ENCODE measurements at places on chromosomes 1 and 21. TPM values are rescaled to one million over a fixed set of nuclear protein-coding genes. Genes with fewer than 3 reads are reported as not detected.
A peak's percentile ranks its signal among the peaks of the same experiment; 100 is the strongest.

- DNase-seq = no peak
Observed at GRCh38 chr1:35717911-35718476, 690 bp downstream of the C1orf216 start.

EPHA2 gene
- polyA plus RNA-seq = 26.5 TPM

DNA sequence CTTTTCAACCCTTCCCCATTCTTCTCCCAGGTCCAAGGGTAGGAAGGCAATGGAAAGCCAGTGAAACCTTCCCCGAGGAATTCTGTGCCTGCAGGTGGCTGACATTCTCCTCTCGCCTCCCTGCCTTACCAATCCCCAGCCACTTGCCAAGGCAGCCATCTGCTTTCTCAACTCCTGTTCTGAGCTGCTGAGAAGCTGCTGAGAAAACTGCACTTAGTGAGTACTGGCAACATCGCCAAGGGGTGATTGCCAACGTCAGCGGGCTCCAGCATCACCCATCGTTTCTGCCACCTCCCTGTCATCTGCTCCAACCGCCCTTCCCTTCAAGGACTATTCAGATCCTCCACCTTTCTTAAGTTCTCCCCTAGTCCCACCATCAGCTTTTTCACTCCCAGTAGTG is 106.0 kb downstream of the PTPRU start:
- DNase-seq = no peak

- DNase-seq = no peak
Observed at GRCh38 chr1:156642265-156643048, 540 bp downstream of the BCAN start.

DNA sequence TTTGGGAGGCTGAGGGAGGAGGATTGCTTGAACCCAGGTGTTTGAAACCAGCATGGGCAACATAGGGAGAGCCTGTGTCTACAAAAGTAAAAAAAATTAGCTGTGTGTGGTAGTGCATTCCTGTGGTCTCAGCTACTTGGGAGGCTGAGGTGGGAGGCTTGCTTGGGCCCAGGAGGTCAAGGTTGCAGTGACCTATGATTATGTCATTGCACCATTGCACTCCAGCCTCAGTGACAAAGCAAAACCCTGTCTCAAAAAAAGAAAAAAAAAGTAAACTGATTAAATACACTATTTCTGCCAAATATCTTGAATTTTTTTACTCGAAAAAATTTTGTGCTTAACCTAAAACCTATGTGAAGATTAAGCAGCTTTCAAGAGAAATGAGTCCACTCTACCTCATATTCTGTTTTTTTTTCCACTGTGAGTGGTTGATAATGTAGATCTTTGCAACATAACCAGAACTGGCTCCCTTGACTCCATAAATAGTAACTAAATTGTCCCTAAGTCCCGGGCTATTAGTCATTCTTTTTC is 19.4 kb upstream of the ZNF281 start:
- peak; percentile 54 for DNase-seq

- no peak for DNase-seq
Observed at GRCh38 chr21:14480411-14481031, 65.6 kb downstream of the SAMSN1 start.

DNA sequence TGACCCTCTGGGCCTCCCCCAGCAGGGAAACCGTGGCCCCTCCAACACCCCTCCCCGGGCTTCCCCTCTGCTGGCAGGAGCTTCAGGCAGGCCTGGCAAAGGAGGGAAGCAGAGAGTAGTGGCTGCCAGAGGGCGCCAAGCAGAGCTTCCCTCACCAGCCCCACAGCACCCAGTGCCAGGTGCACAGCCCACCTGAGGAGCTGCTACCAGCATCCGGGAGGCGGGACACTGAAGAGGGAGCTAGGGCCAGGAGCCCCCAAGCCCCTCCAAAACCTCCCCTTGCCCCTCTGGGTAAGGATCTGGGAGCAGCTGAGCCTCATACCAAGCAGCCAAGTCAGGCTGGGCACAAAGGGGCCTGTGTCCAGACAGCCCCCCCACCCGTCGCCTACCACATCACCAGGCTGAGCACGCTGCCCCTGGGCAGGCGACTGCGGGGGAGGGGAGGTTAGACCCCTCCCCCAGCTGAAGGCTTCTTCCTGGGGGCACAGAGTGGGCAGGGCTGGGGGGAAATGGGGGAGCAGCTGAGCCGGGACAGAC is 19.6 kb downstream of the CCDC24 start:
- no peak for DNase-seq

DNA sequence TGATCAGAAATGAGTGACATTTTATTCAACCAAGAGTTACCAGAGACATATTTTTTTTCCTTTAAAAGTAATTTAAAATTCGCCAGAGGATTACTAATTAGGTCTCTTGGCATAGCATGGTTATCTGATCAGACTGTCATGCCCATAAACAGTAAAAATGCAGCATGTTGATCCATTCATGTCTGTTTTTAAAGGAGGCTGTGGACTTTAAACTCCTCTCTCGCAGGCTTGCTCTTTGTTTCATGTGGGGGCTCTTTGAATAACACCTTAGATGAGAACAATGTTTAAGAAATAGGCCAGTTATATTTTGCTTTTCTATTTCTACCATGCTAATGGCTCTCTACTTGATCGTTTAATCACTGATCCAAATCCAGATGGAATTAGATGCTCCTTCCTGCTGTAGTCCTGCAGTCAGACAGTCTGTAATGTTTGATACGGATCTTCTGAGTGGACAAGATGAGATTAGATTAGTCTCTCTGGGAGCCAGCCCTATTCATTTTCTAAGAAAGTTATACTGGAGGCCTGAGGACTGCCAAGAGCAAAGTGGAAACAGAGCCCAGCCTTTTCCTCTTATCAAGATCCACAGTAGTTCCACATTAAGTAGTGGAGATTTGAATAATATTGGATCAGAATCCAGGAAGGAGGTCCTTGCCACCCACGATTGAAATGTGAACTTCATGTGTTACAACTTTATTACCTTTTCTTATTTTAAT is 197.4 kb downstream of the HS2ST1 start:
- no peak for DNase-seq

DNA sequence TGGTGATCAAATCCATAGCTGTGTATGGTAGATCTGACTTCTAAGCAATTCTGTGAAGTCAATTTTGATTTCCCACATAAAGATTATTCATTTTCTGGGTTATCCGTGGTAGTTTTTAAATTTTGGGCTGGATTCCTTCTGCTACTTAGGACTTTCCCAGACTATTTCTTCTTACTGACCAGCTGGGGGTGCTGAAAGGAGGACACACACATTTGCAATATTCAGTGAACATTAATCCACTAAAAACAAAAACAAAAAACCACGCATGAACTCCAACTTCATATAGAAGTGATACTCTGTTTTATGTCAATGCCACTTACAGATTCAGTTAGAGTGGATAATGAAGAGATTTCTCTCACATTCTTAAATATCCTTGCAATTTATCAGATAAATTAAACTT is 105.4 kb downstream of the KCTD3 start:
- DNase-seq = no peak

GRCh38 chr1:203128716-203129500 is 1.4 kb downstream of the ADORA1 start:
- no peak for DNase-seq

HOOK1 gene
- polyA plus RNA-seq = not detected

GRCh38 chr1:56064705-56065104 is 514.7 kb downstream of the PLPP3 start:
- DNase-seq = peak; percentile 59

DNA sequence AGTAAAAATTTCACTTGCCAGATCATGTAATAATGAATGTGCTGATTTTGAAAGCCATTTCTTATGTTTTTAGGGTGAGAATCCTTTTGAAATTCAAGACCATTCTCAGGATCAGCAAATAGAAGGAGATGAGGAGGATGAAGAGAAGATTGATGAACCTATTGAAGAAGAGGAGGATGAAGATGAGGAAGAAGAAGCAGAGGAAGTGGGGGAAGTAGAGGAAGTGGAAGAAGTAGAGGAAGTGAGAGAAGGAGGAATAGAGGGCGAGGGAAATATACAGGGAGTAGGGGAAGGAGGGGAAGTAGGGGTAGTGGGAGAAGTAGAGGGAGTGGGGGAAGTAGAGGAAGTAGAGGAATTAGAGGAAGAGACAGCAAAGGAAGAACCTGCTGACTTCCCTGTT is 32.4 kb downstream of the ZNF326 start:
- DNase-seq = no peak

- DNase-seq = no peak
Observed at GRCh38 chr1:206826394-206826793, 39.0 kb upstream of the IL20 start.

IFI6 gene
- 68.0 TPM for polyA plus RNA-seq

FGR gene
- not detected for polyA plus RNA-seq

C1QB gene
- not detected for polyA plus RNA-seq

GRCh38 chr1:33009561-33009960 is 27.1 kb downstream of the AK2 start:
- DNase-seq = no peak

DNA sequence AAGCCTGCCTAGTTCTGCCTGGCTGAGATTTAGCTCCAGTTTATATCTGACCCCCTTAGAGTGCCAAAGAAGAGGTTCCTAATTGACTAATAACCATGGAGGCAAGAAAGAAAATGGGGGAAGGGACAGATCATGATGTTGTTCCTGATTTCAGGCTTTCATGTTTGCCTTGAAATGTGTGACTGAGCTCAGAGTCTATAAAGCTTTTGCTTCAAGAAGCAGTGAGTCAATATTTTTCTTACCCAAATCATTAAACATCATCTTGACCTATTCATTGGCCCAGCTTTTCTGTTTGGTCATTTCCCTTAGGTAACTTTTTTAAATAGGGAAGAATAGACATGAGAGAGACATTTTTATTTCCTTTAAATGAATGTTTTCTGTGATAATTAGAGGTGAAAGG is 55.9 kb downstream of the HHAT start:
- no peak for DNase-seq

ANXA9 gene
- polyA plus RNA-seq = 0.21 TPM

DNA sequence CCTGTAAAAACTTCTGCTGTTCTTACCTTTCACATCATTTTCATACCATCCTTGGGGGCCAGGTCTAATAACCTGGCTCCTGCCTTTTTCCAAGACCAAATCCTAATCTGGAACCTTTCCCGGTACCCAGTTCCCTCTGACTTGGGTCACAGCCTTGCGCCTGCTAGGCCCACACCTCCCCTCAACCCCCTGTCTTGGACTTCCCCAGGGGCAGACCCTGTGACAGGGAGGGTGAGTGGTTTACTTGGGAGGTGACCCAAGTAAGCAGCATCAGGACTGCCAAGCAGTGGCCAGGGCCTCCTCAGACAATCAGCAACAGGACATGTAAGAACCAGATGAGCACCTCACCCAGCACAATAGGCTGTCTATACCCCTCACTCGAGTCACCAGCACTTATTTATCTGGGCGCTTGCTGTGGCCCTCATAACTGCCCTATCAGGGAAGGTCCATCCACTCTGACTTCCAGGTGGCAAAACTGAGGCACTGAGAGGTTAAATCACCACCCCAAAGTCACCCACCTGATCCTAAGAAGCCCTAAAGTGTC is 124.7 kb downstream of the MATN1 start:
- DNase-seq = no peak

DNA sequence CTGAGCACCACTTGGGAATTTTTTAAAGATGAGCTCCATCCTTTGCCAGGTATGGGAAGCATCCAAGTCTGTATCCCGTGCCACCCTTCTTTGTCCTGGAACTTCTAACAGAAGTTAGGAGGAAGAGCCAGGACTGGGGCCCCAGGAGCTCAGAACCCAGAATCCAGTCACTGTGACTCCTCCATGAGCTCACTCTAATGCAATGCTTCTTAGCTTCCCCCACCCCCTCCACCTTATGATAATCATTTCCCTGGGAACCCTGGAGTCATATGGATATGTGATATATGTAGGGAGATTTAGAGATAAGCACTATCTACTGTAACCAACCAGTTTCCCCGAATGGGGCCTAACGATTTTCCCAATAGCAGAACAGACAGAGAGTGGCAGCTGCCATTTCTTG is 758 bp upstream of the SPRR5 start:
- no peak for DNase-seq

- DNase-seq = no peak
Observed at GRCh38 chr1:235758931-235759330, 107.8 kb downstream of the LYST start.

GRCh38 chr1:85093644-85094043 is 45.3 kb upstream of the MCOLN3 start:
- DNase-seq = no peak

DNA sequence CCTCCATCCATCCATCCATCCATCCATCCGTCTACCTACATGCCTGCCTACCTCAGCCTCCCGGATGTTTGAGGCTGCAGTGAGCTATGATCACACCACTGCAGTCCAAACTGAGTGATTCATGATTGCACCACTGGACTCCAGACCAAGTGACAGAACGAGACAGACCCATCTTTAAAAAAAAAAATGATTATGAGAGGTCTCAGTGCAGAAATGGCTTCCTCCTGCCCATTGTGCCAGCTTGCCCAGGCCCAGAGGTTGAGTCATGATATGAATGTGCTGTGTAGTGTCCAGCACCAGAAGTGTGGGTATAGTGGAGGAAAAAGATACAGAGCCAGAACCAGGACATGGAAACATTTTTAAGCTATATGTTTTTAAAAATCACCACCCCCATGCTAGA is 149.9 kb downstream of the KIF26B start:
- DNase-seq = no peak

COL6A2 gene
- 412 TPM for polyA plus RNA-seq

GRCh38 chr1:246608616-246609376 is 42.5 kb downstream of the CNST start:
- peak; percentile 74 for DNase-seq

DNA sequence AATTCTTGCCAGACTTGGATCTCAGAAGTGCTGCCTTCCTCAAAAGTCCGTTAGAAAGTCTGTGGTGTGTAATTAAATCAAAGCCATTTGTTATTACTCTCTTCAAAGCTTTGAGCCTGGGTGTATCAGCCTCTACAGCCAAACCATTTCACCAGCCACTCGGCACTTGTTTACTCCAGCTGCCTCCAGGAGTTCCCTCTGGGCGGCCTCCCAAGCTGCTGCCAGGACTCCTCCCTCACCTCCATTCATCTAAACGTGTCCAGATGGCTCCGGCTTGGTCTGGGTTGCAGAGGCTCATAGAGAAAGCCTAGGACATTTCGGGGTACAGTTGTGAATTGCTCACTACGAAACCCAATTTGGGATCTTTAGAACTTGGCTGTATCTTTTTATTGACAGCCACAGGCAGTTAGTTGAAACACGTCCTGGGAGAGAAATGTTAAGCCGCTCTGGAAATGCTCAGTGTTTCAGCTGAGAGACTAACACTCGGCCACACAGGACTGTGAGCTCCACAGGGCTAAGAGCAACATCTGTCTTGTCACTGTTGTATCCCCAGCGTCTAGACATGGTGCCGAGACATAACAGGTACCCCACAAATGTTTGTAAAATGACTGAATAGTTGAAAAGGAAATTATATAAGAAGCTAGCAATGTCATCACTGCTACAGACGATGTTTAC is 116.9 kb upstream of the NGF start:
- DNase-seq = no peak

- DNase-seq = no peak
Observed at GRCh38 chr1:167094690-167095089, 815 bp downstream of the STYXL2 start.

LMOD1 gene
- polyA plus RNA-seq = 112 TPM

NBPF10 gene
- polyA plus RNA-seq = 0.77 TPM

LCE2B gene
- polyA plus RNA-seq = not detected

DNA sequence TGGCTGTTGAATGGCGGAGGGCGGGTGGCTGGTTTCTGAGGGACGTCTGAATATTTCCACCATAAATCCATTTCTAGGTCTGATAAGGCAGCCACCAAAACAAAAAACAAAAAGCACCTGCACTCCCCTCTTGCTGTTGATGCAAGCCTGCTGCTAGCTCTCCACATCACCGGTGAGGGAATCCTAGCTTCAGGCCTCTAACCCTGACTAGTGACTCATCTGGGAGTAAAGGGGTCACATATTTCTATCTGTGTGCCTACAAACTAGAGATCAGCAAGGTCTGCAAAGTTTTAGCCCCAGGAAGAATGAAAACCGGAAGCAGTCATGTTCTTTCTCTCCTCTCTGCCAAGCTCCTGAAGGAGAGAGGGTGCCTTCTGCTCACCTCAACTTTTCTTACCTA is 10.3 kb upstream of the ERMAP start:
- DNase-seq = no peak
